ENCODE measurements at places on chromosomes 3 and 15.

DNA sequence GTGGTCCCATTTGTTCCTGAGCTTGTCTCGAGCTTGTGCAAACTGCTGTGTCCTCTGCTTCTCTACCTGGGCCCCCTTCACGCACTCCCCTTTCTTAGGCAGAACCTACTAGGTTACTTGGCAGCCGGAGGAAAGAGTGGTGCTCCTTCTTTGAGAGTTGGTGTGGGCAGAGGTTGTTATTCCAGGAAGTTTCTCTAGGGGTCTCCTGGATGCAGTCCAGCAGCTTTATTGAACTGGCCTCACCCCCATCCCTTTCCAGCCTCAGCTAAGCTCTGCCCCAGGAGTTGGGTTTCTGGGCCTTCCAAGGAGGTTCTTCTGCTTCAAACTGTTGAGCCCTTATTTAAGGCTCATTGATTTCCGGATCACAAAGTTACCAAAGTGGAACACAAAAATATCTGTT lies 103.2 kb downstream of the C3orf70 start:
- no peak for DNase-seq

GRCh38 chr3:38453913-38454177 lies 155 bp downstream of the ACVR2B start:
- no peak for DNase-seq

GRCh38 chr3:102354818-102355515 lies 79.8 kb upstream of the ZPLD1 start:
- no peak for DNase-seq

DNA sequence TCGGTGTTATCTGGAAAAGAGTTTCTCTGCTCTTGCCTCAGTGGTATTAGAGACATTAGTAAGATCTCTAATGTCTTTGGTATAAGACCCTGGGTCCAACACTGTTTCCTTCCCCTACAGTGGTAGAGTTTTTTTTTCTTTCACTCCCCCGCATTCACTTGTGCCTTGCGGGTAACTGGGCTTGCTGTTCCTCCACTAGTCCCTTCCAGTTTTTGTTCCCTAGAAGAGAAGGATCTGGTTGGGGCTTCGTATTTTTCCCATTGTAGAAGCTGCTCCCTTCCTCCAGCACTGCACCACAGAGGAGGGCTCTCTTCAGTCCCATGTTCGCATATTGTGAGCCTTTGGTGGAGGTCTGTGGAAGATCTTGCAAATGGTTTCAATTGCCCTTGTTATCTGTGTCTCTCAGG lies 13.7 kb downstream of the CTDSPL2 start:
- DNase-seq: no peak

GRCh38 chr15:78203346-78204225 lies 30.8 kb downstream of the ACSBG1 start:
- no peak for DNase-seq

DNA sequence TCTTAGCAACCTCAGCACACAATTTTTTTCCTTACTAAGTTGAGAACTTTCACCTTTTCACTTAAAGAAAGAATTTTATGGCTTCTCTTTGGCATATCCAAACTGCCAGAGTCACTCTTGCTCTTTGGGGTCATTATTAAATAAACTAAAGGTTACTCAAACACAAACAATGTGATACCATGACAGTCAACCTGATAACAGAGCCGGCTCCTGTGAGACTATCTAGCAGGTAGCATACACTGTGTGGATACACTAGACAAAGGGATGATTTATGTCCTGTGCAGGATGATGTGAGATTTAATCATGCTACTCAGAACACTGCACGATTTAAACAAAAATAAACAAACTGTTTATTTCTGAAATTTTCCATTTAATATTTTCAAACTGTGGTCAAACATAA lies 35.6 kb downstream of the LRRFIP2 start:
- no peak for DNase-seq

DNA sequence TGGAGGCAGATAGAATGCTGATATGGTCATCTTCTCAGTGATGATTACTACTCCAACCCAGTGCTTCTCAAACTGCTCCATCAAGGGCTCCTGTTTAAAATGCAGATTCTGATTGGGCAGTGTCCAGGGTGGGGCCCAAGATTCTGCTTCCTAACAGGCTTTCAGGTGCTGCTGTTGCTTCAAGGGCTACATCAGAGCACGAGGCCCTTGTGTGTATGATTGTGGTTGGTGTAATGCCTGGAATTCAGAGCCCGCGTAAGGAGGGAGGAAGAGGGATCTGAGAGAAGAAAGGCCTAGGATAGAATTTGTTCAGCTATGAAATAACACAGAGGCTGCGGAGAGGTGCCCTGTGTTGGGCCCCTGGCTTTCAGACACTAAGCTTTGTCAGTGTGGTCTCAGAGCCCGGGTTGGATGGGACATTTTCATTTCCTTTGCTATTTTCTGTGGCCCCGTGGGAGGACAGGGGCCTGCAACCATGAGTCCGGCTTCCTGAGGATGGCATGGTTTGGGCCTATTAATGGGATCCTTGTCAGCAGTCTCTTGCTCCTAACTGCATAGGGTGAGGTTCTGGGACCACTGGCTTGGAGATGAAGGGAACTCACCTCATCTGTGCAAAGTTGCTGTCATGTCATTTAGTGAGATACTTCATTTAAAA lies 53.0 kb downstream of the ATP1B3 start:
- no peak for DNase-seq

- no peak for DNase-seq
These were observed 146.5 kb downstream of the LRRK1 start for GRCh38 chr15:101065570-101066221.

GRCh38 chr3:168738527-168739325 lies 643.0 kb upstream of the GOLIM4 start:
- no peak for DNase-seq

DNA sequence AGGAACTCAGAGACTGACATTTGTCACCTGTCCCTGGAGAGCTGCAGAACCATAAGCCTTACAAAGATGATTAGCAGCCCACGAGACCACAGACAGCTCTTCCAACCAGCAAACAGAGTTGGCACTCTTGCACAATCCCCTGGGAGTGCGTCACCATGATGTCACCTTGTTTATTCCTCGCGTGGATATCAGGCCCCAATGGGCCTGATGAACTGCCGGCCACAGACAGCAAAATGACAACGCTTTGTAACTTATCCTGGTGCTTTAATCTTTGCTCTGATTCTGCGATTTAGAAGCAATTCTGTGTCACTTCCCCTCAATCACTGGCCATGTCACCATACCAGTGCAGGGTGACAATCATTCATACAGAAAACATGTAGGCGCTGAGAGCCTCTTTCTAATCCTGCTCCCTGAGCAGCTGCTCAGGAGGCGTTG lies 89.2 kb downstream of the TAMM41 start:
- no peak for DNase-seq

- DNase-seq: no peak
These were observed 3.3 kb downstream of the PCBP4 start for GRCh38 chr3:51963951-51964451.

- DNase-seq: no peak
These were observed 471.8 kb downstream of the MFSD1 start for GRCh38 chr3:159273608-159274007.

- no peak for DNase-seq
These were observed 3.0 kb downstream of the DUT start for GRCh38 chr15:48334260-48334659.

GRCh38 chr3:117885011-117885441 lies 1149.6 kb downstream of the IGSF11 start:
- no peak for DNase-seq

DNA sequence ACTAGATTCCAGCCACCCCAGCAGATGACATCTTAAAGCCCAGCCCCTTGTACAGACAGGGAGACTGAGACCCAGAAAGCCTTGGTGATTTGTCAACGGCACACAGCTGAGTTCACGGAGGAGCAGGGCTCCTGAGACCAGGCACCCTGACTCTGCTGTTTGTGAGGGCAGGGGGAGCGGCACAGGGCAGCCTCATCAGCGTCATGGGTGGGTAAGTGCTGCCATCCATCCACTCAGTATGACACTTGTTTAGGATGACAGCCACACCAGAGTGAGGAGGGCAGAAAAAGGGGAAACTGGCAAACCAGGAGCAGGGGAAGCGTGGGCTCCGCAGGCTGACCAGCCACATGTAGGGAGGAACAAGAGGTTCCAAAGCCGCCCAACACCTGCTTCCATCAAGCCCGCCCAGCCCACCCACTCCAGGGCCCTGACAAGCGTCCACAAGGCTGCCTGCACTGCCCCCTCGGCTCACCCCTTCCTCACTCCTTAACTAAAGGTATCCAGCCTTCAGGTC lies 19.9 kb downstream of the RBPMS2 start:
- DNase-seq: no peak
